ENCODE measurements at places on chromosomes 2 and 18. TPM values are rescaled to one million over a fixed set of nuclear protein-coding genes. Genes with fewer than 3 reads are reported as not detected.

GRCh38 chr2:18922276-18922675, 332.9 kb upstream of the NT5C1B start:
- DNase-seq = no peak
- H3K36me3 ChIP-seq = no peaks in the 10 kb centered on the region
- H3K27ac ChIP-seq = no peak overlapping the region
- peaks cover 16% of the 10 kb centered on the region for H3K4me1 ChIP-seq
- no peak overlapping the region for H3K4me3 ChIP-seq
- H3K27me3 ChIP-seq = no peaks in the 10 kb centered on the region

DNA sequence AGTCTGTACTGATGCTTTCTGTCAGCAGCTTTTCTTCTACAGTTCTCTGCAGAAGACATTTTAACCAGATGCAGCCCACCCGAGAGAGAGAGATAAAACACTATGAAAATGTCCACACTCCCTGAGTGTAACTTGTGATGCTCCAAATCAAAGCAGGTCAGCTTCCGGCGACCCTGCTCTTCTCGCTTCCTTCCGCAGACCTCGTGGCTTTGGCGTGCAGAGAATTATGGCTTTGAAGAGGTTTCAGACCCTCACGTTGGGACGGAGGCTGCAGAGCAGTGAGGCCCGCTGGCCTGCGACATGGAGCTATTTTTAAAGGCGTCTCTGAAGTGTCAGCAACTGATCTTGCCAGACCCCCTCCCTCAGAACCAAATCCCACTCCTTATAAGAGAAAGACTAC, 41.8 kb downstream of the TMEM163 start:
- H3K36me3 ChIP-seq = no peaks in the 10 kb centered on the region
- no peaks in the 10 kb centered on the region for H3K4me1 ChIP-seq
- no peak overlapping the region for H3K4me3 ChIP-seq
- no peak for DNase-seq
- H3K27ac ChIP-seq = no peak overlapping the region

DNA sequence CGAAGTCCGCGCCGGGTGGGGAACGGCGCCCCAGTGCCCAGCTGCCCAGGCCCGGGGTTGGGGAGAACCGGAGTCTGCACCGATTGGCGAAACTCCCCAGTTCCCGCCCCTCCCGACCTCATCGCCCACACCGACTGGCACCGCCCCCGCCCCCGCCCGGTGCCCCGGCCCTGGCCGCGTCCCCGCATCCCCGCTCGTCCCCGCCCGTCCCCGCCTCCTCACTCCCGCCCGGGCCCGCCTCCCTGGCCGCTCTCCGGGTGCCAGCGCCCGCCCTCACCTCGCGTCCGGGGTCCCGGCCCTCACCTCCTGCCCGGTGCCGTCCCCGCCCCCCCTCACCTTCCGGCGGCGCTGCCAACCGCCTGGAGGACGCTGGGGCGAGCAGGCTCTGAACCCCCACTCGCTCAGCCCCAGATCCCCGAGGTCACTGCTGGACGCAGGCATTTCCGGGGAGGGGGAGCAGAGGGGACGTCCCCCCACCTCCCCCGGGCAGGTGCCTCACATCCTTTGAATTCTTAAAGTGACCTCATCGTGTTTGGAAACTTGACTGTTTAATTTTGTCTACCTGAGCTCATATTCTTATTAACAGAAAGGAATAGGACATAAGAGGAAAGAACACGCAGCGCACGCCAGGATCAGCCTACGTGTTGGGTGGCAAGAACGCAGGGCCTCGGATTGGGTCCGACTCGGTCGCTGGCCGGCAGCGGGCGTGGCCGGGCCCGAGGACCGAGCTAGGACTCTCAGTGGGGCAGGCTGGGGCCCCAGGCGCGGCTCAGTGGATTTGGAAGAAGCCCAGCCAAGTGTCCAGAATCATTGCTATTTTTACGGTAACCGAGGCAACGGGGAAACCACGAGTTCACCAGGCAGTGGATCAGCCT, at the start of gene FAM110C:
TSS of gene FAM110C (minus strand) at position 35 of the 875 bp plus-strand sequence. CDS start 120 bp downstream, outside the sequence.
- H3K27ac ChIP-seq = no peak within 1 kb of the TSS
- peak within 1 kb of the TSS; percentile 42 for H3K4me3 ChIP-seq
- H3K4me1 ChIP-seq = peaks cover 6% of the 10 kb centered on the region
- H3K27me3 ChIP-seq = peaks cover 41% of the 10 kb centered on the region
- no peaks in the 10 kb centered on the region for H3K36me3 ChIP-seq

Gene AQP12A
- total RNA-seq = not detected

DNA sequence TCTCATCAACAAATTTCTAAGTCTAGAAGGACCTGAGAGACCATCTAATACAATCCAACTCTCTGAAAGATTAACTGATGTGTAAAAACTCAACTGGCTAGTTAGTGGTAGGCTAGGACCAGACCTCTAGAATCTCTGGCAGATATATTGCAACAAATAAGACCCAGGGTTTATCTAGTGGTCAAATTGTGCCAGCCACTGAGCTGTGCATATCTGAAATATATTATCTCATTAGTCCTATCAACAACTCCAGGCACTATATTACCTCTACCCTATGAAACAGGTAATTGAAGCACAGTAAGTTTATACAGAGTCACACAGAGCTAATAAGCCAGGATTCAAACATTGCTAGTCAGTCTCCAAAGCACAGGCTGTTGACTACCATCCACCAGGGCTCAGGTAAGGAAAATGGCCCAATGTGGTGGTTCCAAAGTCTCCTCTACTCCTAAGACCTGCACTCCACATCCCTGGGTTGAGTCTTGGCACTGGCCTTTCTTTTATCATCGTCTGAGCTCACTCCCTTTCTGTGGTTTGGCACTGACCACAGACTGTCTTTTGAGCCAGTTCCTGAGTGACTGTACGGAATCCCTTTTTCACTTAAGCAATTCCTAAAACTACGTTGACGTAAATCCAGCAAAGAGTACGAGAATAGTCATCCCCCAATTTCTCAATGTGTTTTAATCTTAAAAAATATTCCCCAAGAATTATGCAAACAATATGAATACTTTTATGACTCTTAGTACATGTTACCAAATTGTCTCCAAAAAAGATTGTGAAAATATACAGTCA, 11.9 kb upstream of the PID1 start:
- no peaks in the 10 kb centered on the region for H3K27me3 ChIP-seq
- no peak overlapping the region for H3K4me3 ChIP-seq
- H3K4me1 ChIP-seq = no peaks in the 10 kb centered on the region
- H3K27ac ChIP-seq = no peak overlapping the region
- peak; percentile 61 for DNase-seq

- no peak overlapping the region for H3K4me3 ChIP-seq
- H3K27ac ChIP-seq = peak overlapping the region; percentile 34
- no peak for DNase-seq
- H3K27me3 ChIP-seq = peaks cover 21% of the 10 kb centered on the region
Observed at GRCh38 chr2:38095996-38096861, 20.3 kb upstream of the CYP1B1 start.

- H3K36me3 ChIP-seq = no peaks in the 10 kb centered on the region
- H3K4me3 ChIP-seq = no peak overlapping the region
- H3K4me1 ChIP-seq = peaks cover 10% of the 10 kb centered on the region
- no peak overlapping the region for H3K27ac ChIP-seq
Observed at GRCh38 chr2:85952196-85952734, 63.5 kb upstream of the ST3GAL5 start.

- no peaks in the 10 kb centered on the region for H3K36me3 ChIP-seq
- no peak for DNase-seq
- H3K27me3 ChIP-seq = no peaks in the 10 kb centered on the region
- H3K4me3 ChIP-seq = no peak overlapping the region
- peaks cover 2% of the 10 kb centered on the region for H3K4me1 ChIP-seq
- H3K27ac ChIP-seq = no peak overlapping the region
Observed at GRCh38 chr2:201939453-201939941, 94.2 kb upstream of the FZD7 start.

DNA sequence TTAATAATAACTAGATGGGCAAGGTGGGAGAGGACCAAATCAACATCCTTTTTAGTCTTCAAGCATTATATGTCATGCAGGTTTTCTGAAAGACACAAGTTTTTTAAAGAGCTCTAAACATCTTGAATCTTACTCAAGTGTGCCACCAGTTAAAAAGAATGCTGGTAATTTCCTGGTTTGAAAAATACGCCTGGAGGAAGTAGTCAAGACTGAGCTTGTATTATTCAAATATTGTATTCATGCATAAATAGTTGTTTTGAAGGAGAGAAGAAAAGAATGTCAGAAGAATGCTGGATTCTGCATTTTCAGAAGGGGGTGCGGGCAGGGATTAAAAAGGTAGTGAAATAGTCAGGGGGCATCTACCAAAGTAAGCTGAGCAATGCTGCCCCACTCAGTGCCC, 90.7 kb downstream of the WDPCP start:
- no peaks in the 10 kb centered on the region for H3K4me1 ChIP-seq
- H3K36me3 ChIP-seq = no peaks in the 10 kb centered on the region
- H3K4me3 ChIP-seq = no peak overlapping the region
- no peak for DNase-seq
- H3K27ac ChIP-seq = no peak overlapping the region

DNA sequence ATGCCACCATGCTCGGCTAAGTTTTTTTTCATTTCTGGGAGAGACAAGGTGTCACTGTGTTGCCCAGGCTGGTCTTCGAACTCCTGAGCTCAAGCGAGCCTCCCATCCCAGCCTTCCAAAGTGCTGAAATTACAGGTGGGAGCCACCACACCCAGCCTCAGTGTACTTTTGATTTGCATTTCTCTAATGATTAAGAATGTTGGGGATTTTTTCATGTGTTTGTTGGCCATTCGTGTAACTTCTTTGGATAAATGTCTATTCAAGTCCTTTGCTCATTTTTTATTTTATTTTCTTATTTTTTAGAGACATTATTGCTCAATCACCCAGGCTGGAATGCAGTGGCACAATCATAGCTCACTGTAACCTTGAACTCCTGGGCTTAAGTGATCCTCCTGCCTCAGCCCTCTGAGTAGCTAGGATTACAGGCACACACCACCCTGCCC, 73.1 kb downstream of the TMEM185B start:
- no peaks in the 10 kb centered on the region for H3K36me3 ChIP-seq
- no peaks in the 10 kb centered on the region for H3K27me3 ChIP-seq
- DNase-seq = no peak
- no peak overlapping the region for H3K27ac ChIP-seq

- H3K27ac ChIP-seq = no peak overlapping the region
- peaks cover 46% of the 10 kb centered on the region for H3K4me1 ChIP-seq
- no peaks in the 10 kb centered on the region for H3K36me3 ChIP-seq
Observed at GRCh38 chr2:45889053-45889452, 237.6 kb downstream of the PRKCE start.

DNA sequence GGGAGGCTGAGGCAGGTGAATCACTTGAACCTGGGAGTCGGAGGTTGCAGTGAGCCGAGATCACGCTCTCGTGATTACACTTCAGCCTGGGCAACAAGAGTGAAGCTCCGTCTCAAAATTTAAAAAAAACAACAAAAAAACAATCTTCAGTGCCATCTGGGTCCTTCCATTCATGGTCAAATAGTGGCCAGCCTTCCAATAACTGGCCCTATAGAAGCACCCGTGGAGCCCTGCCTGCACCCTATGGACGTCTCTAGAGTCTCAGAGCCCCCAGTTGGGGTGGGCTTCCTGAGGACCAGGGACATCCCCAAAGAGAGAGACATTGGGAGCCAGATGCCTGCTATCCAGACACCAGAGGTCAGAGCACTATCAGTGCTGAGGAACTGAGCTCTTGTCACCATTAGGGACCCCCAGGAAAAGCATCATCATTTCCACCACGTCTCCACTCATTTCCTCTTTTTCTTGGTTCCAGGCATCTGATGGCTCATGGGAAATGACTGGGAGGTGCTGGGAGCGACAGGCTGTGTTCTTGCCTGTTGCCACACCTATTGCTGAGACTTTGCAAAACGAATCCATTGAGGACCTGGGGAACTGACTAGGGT, 9.4 kb downstream of the NEU2 start:
- H3K27me3 ChIP-seq = no peaks in the 10 kb centered on the region
- no peak for DNase-seq
- no peaks in the 10 kb centered on the region for H3K36me3 ChIP-seq
- H3K4me1 ChIP-seq = no peaks in the 10 kb centered on the region
- H3K4me3 ChIP-seq = no peak overlapping the region

- peaks cover 10% of the 10 kb centered on the region for H3K4me1 ChIP-seq
- no peaks in the 10 kb centered on the region for H3K36me3 ChIP-seq
- no peak overlapping the region for H3K27ac ChIP-seq
- H3K27me3 ChIP-seq = peaks cover 7% of the 10 kb centered on the region
- no peak for DNase-seq
Observed at GRCh38 chr2:118857677-118858484, 10.4 kb upstream of the EN1 start.

Gene PMAIP1
- total RNA-seq = 1.7 TPM

DNA sequence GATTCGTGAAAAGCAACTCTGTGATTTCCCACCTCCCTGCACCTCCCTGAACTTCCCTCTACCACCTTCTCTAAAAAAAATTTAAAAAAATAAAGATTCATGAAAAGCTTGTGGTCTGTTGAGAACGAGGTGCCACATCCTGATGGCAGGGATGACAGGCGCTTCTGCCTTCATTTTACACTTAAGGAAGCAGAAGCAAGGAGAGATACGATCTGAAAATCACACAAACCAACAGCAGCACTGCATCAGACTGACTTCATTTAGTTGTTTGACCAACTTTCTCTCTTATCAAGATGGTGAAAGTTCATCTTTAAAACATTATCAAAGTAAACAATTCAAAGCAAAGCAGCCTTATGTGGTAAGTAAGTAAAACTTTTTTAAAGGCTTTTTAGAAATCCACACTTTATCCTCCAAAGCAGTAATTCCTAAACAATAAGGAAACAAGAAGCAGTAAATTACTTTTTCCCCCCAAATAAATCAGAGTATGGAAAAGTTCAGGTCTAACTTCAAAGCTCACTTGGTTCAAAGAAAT, 15.5 kb downstream of the WDFY1 start:
- H3K4me3 ChIP-seq = no peak overlapping the region
- DNase-seq = no peak

GRCh38 chr2:25041307-25041927, 459 bp upstream of the EFR3B start:
- H3K27me3 ChIP-seq = no peaks in the 10 kb centered on the region
- peaks cover 27% of the 10 kb centered on the region for H3K4me1 ChIP-seq
- DNase-seq = peak; percentile 37
- H3K36me3 ChIP-seq = no peaks in the 10 kb centered on the region
- H3K27ac ChIP-seq = peak overlapping the region; percentile 83
- peak overlapping the region; percentile 93 for H3K4me3 ChIP-seq

DNA sequence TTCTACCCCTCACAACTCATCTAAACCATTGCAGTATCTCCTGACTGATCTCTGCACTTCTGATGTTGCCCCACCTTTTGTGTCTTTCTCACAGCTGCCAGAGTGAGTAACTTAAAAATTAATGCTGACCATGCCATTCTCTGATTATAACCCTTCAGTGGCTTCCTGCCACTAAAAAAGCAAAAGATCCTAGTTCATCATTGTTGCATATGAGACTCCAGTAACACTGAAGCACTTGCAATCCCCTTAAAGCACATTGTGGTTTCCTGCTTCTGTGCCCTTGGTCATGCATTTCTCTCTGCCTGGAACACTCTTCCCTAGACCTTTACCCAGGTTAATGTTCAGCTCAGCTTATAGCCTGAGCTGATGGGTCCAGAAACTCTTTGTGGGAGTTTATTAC, 95.1 kb upstream of the WDSUB1 start:
- H3K36me3 ChIP-seq = peaks cover 4% of the 10 kb centered on the region
- DNase-seq = no peak
- no peak overlapping the region for H3K27ac ChIP-seq
- H3K4me3 ChIP-seq = no peak overlapping the region
- no peaks in the 10 kb centered on the region for H3K27me3 ChIP-seq

- no peak for DNase-seq
- H3K27me3 ChIP-seq = no peaks in the 10 kb centered on the region
- peaks cover 84% of the 10 kb centered on the region for H3K4me1 ChIP-seq
- H3K4me3 ChIP-seq = no peak overlapping the region
Observed at GRCh38 chr18:11989174-11989573, 7.9 kb downstream of the IMPA2 start.

- H3K4me3 ChIP-seq = no peak overlapping the region
- H3K4me1 ChIP-seq = peaks cover 4% of the 10 kb centered on the region
- H3K27ac ChIP-seq = no peak overlapping the region
- no peaks in the 10 kb centered on the region for H3K36me3 ChIP-seq
Observed at GRCh38 chr2:96882230-96882629, 12.3 kb upstream of the SEMA4C start.
